ENCODE measurements at places on chromosomes 11 and 22. TPM values are rescaled to one million over a fixed set of nuclear protein-coding genes. Genes with fewer than 3 reads are reported as not detected.

DNA sequence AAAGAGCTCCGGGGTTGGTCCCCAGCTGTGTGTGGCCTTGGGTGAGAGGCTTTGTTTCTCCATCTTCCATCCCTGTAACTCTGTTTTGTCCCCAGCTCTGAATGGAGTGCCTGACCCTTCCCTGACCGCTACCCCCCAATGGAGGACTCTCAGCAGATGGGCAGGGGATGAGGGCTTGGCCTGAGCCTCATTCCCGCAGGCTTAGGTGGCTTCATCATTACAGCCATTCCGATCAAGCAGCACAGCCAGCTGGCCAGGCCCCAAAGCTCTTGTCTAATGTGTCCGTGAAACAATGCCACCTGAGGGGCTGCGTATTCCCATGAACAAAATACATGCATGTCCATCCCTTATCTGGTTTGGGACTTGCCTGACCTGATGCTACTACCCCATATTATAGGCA is 3.9 kb upstream of the CDC42EP2 start:
- peaks cover 9% of the 10 kb centered on the region for H3K4me1 ChIP-seq
- H3K27ac ChIP-seq = no peak overlapping the region
- no peaks in the 10 kb centered on the region for H3K36me3 ChIP-seq

GRCh38 chr11:68632802-68633201 is 51.5 kb upstream of the GAL start:
- no peaks in the 10 kb centered on the region for H3K4me1 ChIP-seq
- H3K4me3 ChIP-seq = no peak overlapping the region
- peaks cover 4% of the 10 kb centered on the region for H3K27me3 ChIP-seq
- H3K36me3 ChIP-seq = no peaks in the 10 kb centered on the region
- DNase-seq = peak; percentile 73

GRCh38 chr11:88405853-88406252 is 68.3 kb upstream of the CTSC start:
- no peaks in the 10 kb centered on the region for H3K27me3 ChIP-seq
- peaks cover 23% of the 10 kb centered on the region for H3K4me1 ChIP-seq
- H3K36me3 ChIP-seq = no peaks in the 10 kb centered on the region
- no peak overlapping the region for H3K27ac ChIP-seq
- no peak for DNase-seq

DNA sequence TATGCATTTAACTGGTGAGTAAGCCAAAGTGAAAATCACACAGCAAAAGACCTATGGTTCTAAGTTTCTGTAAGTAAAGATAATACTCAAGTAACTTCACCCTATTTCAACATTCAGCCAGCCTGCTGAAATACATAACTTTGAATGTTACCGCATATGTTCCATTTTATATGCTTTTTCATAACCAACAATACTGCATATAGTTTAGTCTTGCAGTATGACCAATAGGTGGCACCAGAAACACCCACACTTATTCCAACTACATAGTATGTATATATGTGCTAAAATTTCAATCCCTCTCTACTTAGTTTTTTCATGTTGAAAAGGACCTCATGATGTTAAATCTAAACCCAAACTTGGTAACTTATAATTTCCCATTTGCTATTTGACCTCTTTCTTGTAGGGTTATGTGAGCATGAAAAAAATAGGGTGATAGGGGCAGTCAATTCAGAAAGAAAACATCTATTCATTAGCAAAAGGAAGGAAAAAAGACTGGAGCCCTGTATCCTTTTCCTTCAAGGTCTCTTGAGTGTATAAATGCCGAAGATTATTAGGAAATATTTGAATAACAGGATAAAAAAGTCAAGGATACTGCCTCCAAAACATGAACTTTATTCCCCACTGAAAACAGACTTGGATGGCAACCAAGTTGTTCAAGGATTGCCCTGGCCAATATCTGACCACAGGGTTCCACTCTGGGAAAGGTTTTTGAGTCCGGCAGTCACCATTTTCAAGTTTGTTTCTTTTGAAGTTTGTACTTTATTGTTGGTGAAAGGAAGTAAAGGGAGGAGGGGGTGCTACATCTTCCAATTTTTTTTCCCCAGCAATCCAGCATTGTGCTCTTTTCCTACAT is 23.8 kb upstream of the FZD4 start:
- H3K27me3 ChIP-seq = peaks cover 2% of the 10 kb centered on the region
- H3K4me3 ChIP-seq = no peak overlapping the region
- no peaks in the 10 kb centered on the region for H3K4me1 ChIP-seq
- no peak overlapping the region for H3K27ac ChIP-seq
- DNase-seq = no peak

Gene MS4A2
- not detected for total RNA-seq
